EH (cell line): ENCODE measurements at places on chromosomes 3 and 15.
A peak's percentile ranks its signal among the peaks of the same experiment; 100 is the strongest.

DNA sequence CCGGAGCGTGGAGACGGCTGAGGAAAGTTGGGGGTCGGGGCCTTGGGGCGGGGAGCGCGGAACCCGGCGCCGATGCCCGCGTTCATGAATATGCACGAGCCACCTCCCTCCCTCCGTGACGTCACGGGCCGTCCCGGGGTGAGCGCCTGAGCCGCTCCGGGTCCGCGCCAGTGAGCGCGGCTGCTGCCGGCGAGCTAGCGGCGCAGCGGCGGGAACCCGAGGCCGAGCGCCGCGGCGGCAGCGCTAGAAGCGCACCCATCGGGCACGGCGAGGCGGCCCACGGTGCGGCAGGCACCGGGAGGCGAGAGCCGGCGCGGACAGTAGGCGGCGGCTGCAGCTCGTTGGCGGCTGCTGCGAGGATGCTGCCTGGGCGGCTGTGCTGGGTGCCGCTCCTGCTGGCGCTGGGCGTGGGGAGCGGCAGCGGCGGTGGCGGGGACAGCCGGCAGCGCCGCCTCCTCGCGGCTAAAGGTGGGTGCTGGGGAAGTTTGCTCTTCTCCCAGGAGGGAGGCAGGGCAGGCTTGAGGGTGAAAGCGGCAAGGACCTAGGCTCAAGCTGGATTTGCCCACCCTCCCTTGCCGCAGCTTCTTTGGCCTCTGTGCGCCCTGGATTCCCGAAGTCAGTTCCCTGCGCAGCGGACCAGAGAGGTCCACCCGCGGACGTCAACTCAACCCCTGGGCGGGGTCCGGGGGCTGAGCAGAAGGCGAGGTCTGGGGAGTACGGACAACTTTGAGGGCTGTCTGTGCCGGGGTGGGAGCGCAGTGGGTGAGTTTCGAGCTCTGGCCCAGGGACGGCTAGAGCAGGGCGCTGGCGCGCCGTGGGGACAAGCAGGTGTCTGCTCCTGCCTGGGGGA is at the start of gene CLSTN2:
CLSTN2 (plus strand) TSS at position 170 of the 850 bp plus-strand sequence.
- peak; percentile 40 for DNase-seq

DNA sequence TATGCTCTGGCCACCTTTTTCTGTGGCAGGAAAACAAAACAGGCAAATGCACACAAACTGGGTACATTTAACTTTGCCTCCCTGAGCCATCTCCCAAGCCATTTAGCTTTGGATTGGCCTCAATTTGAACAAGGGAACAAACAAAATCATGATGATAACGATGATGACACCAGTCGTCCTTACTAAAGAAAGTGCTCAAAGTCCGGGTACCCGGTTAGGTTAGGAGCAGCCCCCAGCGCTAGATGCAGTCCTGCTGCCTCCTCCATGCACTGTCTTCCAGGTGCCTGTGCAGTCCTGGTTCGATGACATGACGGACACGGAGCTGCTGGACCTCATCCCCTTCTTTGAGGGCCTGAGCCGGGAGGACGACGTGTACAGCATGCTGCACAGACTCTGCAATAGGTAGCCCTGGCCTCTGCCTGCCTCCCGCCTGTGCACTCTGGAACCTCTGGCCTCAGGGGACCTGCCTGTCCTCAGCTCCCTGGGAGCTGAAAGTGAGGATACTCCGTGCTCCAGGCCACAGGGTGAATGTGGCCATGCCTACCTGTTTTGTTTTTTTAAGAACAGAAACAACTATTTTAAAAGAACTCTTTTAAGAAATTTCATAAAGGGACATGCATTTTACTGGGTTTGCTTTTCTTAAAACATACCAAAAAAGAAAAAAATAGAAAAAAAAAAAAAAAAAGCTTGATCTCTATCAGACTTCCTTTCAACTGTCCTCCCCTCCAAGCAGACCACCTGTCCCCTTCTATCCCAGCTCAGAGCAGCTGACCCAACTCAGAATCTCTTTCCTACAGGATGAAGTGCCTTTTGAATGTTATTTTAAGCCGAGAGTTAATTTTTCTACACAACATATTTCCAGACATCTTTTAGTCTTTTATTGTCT is 9.9 kb upstream of the VILL start:
- no peak for DNase-seq

GRCh38 chr15:72105111-72105510 is 12.8 kb downstream of the MYO9A start:
- DNase-seq = no peak

- peak; percentile 40 for DNase-seq
These were observed 35.5 kb downstream of the MESD start for GRCh38 chr15:80953953-80954778.

- DNase-seq = no peak
These were observed 56.6 kb upstream of the CSTA start for GRCh38 chr3:122268257-122269024.

- no peak for DNase-seq
These were observed 925 bp upstream of the PSTPIP1 start for GRCh38 chr15:76994001-76994400.

GRCh38 chr3:177824190-177824786 is 627.0 kb upstream of the TBL1XR1 start:
- peak; percentile 74 for DNase-seq

DNA sequence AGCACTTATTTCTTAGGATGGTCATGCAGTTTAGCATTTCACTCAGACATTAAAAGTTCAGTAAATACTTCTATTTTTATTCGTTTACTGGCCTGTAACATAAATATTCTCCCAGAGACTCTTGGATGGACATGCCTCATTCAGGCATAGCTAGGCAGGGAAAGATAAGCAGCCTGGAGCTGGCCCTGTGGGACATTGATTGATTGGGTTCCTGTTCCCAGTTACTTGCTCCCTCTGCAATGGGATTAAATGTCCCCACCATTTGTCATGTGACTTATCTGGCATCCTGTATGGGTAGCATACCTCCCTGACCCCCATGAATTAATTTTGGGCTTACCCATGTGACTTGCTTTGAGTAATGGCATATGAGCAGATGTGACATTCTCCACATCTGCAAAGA is 2.7 kb upstream of the SCAMP5 start:
- DNase-seq = no peak

DNA sequence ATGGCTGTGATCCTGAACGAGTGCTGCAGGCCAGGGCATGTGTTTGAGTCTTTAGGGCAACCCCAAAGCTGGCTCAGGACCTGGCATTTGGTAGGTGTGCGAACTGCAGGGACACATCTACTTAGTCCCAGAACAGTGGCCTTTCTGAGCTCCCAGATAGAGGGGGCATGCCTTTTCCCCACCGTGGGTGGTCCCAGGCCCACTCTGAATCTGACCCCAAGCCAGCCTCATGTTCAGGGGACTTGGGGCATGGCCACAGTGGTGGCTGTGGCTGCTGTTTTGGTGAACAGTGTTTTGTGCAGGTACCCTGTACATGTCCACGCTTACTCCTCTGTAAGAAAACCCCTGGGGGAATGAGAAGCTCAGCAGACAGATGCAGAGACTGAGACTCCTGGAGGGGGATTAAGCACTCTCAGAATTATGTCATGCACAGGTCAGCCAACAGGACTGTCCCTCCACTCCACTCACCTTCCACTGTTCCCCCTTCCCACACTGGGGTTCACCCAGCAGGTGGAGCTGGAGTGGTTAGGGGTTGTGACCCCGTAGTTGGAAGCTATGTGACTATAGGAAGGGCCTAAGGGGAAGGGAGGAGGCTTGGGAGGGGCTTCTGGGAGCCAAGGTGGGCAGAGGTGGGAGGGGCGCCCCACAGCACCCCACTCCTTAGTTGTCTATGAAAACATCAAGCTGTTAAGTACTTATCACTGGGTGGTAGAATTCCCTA is 16.4 kb downstream of the ESYT3 start:
- no peak for DNase-seq

DNA sequence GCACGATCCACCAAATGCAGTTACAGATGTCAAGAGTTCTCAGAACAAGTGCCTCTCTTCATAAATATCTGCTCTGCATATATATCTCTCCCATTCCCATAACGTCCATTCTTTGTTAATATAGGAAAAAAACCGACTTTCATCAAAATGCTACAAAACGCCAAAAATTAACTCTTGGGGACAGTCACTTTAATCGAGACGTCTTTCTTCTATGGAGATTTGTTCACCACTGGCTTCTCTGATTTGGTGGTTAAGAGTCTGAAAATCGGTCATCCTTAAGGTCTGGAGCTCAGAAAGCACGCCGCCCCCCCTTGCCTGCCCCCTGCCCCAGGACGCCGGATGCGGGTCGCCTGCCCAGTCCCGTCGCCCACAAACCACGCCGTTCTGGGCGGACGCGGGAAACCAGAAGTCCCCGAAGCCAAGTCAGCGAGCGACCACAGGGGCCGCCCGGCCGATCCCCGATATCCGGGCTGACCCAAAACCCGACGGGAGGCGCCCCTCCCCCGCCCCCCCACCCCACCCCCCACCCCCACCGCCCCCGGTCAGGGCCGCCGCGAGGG is 252.7 kb downstream of the TJP1 start:
- no peak for DNase-seq

DNA sequence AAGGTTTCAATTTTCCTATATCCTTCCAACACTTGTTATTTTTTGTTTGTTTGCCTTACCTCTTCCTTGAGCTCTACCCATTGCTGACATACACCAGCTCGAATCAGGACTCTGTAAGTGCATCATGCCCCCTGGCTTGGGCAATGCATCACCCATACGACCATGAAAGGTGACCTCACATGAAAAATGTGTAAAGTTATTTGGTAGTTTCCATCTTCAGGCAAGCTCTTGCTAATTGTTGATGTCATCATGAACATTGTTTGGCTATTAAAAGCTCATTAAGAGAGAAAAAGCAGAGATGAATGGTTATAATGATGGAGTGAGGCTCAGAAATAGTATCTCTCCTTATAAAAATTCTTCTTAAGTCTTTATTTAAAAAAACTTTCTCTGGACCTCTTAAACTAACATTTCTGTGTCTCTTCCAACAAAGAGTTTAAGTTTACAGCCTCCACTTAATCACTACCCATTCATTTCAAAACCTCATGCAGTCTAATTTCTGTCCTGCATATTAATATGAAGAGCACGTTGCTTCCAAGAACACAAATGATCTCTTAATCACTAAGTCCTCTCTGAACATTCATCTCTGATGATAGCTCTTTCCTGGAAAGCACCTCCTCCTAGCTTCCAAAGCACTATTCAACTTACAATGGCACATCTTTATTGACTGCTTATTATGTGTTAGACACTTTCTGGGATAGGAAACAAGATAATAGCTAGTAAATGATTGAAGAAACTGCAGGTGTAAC is 236.3 kb downstream of the NFKBIZ start:
- peak; percentile 81 for DNase-seq
